Activated T-helper 2 cell treated with anti-CD3 and anti-CD28 coated beads, Interferon-gamma antibody, Interleukin-2, Interleukin-4, amounts not matched to agents 10 μg/mL and 5 μg/mL and 100 μg/mL, durations not matched to agents 14 hours and 24 hours and 36 hours (primary cell): ENCODE measurements at places on chromosomes 3 and 15. TPM values are rescaled to one million over a fixed set of nuclear protein-coding genes. Genes with fewer than 3 reads are reported as not detected.

DNA sequence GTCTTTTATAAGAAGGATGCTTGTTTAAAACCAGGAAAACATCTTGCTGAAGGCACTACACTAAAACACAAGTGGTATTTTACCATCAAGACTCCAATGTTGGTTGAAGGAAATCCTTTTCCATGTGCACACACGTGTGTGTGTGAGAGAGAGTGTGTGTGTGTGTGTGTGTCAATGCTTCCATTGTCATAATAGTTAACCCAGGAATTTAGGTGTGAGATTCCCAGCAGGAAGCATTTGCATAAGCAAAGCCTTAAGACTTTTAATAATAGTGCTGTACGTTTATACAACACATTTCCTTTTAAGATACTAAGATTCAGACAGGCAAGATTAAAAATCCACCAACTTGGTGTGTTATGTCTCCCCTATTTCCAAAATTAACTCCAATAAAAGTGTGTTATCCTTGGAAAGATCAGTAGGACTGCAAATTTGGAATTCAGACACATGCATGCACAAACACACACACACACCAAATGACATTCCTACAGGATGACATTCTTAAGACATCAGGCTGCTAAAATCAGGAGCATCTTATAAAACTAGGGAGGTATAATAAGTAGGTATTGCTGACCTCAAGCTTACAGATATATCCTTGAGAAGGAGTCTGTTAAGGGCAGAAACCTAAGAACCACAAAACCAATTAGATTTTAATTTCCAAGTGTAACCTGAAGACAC is 18.3 kb downstream of the LMCD1 start:
- H3K27me3 ChIP-seq = no peaks in the 10 kb centered on the region
- H3K4me3 ChIP-seq = no peak overlapping the region
- peaks cover 2% of the 10 kb centered on the region for H3K4me1 ChIP-seq
- no peak overlapping the region for H3K27ac ChIP-seq

GNAT1 gene
- total RNA-seq = not detected in 2 replicates

PLSCR4 gene
- not detected in 2 replicates for total RNA-seq

- peaks cover 17% of the 10 kb centered on the region for H3K27me3 ChIP-seq
- H3K4me3 ChIP-seq = no peak overlapping the region
- no peaks in the 10 kb centered on the region for H3K36me3 ChIP-seq
- DNase-seq = no peak
- no peaks in the 10 kb centered on the region for H3K4me1 ChIP-seq
- no peak overlapping the region for H3K27ac ChIP-seq
Measured at GRCh38 chr15:66184492-66184891, 69.1 kb downstream of the MEGF11 start.

DNA sequence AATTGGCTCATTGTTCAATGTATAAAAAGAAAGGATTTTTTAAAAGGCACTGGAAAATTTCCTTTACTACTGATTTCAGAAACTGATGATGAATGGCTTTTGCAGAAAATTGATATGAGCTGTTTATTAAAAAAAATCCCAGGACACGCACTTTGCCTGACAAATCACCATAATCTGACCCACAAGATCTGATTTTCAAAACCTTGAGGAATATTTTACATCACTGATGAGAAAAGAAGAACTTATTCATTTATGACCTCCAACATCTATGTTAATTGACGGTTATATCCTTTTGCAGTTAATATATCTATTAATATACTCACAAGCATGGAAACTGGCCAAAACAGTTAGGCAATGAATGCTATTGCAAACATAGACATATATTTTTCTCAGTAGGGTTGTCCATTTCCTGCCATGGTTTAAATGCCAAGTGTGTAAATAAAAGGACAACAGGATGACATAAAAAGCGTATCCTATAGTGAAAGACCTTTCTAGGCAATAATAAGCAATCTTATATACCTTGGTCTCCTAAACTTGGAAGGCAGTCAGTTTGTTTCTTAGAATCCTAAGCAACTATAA is 109.7 kb upstream of the SLC7A14 start:
- no peak for DNase-seq
- H3K27ac ChIP-seq = no peak overlapping the region
- H3K4me1 ChIP-seq = peaks cover 18% of the 10 kb centered on the region
- no peaks in the 10 kb centered on the region for H3K27me3 ChIP-seq
- no peaks in the 10 kb centered on the region for H3K36me3 ChIP-seq
